ENCODE measurements at places on chromosomes 2 and 18.

DNA sequence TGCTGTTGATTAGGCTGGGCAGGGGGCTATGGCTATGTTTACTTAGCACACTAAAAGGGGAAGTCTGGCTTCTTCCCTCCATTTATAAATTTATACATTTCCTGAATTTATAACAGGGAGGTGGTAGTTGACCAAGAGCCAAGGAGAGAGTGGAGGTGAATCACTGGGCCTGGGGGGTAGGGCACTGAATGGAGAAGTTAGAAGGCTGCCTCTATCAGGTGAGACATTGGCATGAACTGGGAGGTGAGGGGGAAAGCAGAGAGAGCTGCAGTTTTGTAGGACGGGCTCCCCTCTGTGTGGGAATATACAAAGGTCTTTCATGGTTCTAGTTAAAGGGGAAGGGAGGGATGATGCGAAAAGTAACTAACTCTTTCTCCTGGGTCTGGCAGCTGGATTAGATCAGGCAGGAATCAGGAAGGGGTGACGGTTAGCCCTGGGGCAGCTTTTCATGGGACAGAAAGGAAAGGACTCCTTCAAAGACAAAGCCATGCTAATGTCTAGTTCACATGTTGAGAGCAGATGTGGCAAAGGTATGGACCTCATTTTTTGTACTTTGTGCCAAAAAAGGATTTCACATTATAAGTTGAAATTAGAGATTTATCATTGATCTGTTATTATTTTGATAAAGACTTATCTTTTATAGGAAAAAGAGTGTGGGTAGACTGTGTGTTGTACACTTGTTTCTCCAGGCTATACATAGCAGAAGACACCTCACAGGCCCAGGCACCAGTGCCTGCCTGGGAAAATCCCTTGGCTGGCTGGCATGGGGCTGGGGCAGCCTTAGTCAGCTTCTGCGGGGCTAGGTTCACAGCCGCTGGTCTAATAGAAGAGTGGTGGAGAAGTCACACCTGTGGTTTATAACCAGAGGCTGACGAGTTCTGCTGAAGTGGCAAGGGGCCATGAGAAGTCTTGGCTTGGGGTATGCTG lies 158.7 kb downstream of the CLIP4 start:
- DNase-seq = no peak

DNA sequence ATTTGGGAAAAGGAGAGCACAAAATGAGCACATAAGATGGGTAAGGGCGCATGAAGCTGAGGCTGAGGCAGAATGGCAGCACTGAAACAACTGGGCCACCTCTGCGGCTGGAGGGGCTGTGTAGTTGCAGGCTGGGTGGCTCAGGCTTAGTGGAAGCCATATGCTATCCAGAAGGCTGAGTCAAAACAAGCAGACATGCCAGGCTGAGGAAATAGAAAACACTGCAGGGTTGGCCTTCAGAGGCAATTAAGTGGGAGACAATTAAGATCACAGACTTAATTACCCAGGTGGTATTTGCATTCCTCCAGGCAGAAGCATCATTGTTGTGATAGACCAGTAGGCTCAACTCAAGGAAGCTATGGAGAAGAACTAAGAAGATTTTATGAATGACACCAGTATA lies 11.4 kb upstream of the XPO1 start:
- no peak for DNase-seq

DNA sequence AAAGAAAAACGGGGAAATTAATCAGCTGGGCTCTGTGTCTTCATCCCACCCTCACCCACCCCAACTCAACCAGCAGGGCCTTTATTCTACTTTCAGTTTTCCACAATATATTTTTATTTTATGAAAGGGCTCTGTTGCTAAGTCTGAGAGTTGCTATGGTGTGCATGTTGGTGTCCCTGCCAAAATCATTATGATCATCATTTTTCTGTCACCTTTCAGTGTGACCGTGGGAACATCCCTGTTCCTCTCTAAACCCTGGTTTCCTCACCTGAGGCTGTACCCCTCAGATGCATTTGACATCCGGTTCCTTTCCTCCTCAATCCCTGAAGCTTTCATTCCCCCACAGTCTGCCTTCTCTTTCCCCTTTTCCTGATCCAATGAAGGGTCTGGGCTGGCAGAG lies 180.5 kb downstream of the ZFP36L2 start:
- no peak for DNase-seq

GRCh38 chr2:29273004-29273684 lies 157.9 kb downstream of the CLIP4 start:
- DNase-seq = no peak

GRCh38 chr2:226902041-226902966 lies 66.5 kb downstream of the RHBDD1 start:
- no peak for DNase-seq

- no peak for DNase-seq
These were observed 9.6 kb downstream of the RPL37A start for GRCh38 chr2:216508229-216508628.

- no peak for DNase-seq
These were observed 248.7 kb upstream of the SIX3 start for GRCh38 chr2:44692821-44693220.

All from NCI-H748 treated with DMSO at 0.1 percent for 48 hours (cell line).